ENCODE measurements at places on chromosomes 5 and 9.
A peak's percentile ranks its signal among the peaks of the same experiment; 100 is the strongest.

DNA sequence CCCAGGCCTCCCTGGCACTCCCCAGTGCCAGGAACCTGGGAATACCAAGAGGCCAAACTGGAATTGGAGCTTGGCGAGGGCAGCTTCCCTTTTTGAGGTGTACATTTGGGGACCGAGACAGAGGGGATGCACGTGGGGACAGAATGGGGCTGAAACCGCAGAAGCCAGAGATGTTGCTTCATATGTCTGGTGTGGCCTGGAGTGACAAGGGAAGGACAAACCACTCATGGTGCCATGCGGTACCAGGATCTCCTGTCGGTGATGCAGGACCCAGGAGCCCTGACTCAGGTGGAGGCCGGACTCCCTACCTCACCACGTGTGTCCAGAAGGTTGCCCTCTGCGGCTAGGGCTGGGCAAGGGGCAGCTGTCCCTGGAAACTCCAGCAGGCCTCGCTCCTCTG is 4.0 kb upstream of the CSF2 start:
- no peak for DNase-seq

DNA sequence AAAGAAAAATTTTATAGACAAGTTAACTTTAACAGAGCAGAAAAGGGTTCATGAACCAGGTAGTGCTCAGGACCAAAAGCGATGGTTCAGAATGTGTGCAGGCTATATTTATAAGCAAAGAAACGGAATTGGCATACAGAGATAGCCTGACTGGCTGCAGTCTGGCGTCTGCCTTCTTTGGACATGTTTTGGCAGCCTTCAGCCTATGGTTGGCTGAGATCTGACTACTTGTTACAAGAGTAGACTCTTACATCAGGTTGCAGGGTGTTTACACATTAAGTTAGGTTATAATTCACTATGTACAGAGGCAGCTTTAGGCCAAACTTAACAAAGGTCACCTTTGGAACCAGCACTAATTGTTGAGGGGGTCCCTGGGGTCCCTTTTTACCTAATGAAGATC is 7.0 kb downstream of the NOP16 start:
- DNase-seq: no peak

DNA sequence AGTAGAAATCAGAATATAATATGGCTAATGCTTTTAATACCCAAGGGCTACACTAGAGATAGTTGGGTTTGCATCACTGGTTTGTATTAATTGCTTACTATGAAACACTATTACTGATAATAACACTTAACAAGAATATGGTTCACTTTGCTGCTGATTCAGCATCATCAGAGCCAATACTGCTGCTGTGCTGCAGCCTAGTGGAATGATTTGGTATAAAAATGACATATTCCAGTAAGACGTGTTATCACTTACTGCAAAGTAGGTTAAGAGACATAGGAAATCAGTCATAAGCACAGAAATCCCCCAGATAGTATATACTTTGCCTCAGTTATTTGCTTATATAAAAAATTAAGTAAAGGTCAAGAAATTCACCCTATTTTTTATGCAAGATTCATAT is 2.8 kb downstream of the CDH10 start:
- no peak for DNase-seq

GRCh38 chr9:117088140-117088539 is 326.7 kb downstream of the ASTN2 start:
- no peak for DNase-seq

GRCh38 chr5:43411495-43411894 is 696 bp downstream of the CCL28 start:
- DNase-seq: no peak

DNA sequence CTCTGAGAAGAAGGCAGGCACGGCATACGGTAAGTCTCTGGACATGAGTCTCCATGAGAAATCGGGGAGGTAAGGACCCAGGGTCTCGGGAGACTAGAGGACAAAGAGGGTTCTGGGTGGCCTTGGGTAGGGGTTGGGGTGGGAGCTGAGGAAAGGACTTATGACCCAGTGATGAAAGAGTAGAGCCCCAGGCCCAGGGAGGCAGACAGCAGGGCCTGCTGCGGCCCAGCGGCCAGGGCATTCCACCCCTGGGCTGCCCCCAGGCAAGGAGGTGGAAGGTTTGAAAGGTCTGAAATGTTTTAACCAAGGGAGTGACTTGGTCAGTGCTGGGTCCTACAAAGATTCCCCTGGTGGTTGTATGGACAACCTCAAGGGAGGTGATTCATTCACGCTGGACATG is 89.1 kb downstream of the CRB2 start:
- no peak for DNase-seq

DNA sequence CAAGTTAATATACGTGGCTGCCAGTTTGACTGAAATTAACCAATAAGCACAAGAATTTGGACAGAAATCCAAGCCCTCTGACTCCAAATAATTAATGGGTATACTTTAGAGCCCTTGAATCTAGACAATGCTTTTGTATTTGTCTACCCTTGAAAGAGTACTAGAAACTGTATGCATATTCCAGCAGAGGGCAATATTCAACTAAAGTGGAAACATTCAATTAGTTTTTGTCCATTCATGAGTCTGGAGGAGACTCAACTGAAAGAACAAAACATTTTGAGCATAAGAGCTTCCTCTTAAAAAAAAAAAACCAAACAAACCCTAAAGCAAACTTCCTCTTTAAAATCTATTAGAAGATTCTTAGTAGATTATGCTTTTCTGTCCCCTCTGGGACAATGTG is 157.8 kb downstream of the ARHGEF28 start:
- no peak for DNase-seq

DNA sequence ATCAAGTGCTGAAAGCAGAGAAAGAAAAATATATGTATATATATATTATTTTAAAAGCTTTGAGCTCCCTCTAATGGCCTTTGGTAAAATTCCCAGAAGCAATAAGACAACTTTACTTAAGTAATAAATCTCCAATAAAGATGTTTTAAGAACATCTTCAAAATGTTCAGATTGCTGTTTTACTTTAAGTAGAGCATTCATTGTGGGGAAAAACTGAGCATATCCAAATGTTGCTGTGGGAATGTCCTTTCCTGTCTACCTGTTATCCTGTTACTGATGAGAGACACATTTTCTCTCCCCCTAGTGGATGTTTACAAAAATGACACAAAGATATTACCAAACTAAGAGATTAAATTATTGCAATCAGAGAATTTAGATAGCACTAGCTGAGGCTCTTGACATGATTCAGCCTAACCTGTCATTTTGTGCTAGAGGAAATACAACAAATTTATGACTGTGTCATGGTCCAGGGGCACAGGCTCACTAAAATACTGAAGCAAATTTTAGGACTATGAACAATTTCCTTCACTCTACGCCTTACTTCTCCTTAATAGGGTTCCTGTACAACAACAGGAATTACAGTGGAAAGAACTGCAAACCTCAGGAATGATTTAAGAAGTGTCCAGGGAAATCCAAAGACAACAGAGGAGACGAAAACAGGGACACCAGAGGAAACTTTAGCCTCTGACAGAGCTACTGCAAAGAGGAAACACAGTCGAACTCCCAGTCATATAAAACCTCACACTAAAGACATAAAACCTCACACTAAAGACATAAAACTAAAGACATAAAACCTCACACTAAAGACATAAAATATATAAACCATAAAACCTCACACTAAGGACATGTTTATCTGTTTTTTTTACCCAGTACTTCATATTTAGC is 24.3 kb upstream of the PRRC1 start:
- DNase-seq: peak; percentile 29

DNA sequence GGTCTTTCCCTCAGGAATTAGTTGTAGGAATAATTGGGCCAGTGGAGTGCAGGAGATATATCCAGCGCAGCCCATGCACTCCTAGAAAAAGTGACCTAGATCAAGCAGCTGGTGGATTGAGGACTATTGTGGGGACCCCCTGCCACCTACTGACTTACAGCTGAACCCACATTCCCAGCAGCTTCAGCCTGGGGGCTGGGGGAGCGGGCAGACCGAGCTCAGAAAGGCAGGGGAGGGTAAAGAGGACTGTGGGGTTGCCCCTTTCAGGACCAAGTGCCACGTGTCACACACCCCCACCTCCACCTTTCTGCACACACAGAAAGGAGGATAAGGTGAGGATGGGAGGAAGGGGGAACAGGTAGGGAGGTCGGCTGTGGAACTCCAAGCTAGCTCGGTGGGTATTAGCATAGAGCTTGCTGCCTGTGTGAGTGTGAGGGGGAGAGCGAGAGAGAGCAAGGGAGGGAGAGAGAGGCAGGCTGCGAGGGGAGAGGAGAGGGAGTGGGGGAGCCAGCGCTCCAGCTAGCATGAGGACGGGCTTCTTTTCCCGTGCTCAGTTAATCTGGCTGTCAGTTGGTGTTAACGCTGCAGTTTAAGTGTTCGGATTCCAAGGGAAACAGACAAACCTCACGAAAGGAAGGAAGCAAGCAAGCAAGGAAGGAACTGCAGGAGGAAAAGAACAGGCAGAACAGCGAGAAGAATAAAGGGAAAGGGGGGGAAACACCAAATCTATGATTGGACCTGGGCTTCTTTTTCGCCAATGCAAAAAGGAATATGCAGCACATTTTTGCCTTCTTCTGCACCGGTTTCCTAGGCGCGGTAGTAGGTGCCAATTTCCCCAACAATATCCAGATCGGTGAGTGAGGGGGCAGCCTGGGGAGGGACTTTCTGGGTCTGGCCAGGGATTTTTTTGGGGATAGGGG is at the start of gene GRIA1:
Gene GRIA1 (plus strand): TSS at position 553 of the 920 bp plus-strand sequence.
- DNase-seq: no peak

GRCh38 chr9:83043597-83043996 is 19.3 kb downstream of the RASEF start:
- DNase-seq: no peak

DNA sequence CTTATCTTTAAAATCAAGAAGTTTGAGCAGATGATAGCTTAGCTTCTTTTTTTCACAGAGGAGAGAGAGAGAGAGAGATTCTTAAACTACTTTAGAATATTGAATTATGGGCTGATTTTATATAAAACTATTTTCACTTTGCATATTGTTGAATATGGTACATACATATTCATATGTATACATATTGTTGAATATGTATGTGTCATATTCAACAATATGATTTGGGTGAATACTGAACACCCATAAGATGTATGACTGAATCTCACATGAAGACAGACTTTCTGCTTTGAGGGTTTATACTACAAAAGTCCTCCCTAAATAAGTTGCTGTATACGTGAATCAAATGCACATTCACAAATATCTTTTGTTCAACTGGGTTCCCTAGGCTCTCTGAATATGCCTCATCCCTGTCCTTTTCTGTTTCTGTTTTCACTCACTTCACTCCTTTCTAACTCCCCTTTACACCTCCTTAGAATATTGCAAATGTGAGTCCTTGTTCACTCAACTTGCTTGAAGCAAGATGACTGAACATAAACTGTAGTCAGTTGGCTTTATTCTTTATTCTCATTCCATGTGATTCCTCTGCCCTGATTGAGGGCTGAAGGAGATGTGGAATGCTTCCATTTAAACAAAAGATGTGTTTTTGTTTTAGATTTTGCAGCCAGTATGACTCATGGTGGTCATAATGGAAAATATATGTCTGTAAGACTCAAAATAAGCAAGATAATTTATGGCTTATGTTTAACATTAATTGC is 225.4 kb upstream of the DAB2 start:
- DNase-seq: no peak

DNA sequence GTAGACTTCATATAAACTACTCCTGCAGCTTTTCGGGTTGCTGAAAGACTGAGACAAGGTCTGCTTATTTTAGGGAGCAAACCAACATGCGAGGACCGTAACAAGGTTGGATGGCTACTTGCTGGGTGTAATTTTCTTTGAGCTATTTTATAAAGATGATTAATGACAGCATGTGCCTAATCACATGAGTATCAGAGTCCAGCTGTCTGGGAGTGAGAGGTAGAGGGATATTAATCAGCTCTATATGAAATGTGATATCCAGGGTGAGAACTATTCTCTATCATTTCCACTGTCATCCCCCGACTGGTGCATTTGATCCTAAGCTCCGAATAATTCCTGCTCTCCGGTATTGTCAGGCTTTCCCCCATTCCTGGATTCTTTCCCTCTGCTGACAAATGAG is 193.8 kb upstream of the HMHB1 start:
- DNase-seq: no peak

- DNase-seq: no peak
Observed at GRCh38 chr9:134198791-134199190, 34.4 kb upstream of the RNU6ATAC start.

DNA sequence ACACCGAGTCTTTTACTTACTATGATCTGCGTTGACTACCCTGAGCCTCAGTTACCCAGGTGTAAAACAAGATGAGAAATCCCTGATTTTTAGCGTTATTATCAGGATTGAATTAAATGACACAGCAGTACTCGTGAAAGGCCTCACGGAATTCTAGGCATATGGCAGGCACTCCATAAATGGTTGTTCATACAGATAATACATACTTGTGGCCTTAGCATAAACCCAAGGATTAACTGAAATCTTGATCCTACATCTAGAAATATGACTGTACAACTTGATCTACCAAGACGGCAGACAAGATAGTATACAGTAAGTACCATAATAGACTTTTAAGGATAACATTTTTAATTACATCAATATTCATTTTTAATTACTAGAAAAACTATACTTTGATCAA is 409.8 kb downstream of the BNC2 start:
- no peak for DNase-seq

DNA sequence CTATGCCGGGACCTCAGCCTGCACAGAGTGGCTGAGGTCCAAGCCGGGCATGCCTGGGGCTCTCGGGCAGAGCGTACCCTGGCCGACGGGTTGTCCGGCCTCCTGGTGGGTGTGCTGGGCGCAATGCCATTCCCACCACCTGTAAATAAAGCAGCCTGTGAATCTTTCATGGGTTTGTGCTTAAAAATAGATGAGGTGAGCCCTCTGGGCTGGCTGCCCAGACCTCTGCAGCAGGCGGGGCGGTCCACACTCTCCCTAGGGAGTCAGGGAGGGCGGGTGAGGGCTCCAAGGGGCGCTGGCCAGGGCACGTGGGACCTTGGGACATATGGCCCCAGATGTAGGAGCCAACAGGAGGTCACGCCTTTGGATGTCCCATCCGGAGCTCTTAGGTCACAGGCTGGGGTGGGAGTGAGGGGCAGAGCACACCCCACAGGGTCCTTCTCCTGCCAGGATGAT is 3.6 kb upstream of the AGPAT2 start:
- no peak for DNase-seq

DNA sequence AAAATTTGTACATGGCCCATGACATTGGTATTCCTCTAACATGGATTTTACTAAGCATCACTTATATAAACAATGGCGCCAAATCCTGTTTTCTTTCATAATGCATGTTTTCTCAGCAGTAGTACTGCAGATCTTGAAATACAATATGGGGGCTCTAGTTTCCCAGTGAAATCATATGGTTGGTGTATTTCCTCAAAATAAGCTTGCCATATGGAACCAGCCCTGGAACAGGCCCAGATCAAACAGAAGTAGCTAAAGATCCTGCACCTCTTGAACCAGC is 163.9 kb downstream of the ZNF608 start:
- DNase-seq: no peak

DNA sequence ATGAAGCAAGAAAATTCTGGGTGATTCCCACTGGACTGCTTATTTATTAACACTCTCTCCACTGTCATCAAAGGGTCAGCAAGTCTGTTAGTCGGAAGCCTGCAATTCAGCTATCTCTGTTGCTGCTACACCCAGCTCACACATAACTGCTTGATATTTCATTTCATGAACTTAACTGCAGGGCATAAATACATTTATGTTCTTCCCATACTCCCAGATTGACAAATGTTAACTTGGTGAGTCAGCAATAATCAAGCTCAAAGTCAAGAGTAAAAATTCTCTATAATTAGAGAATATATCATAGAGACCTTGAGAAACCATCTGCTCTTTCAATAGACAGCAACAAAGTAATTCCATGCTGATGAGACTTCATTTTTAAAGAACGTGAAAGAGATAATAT is 198.8 kb downstream of the ADAMTS12 start:
- no peak for DNase-seq
